Urinary bladder (tissue), 4 donors: ENCODE measurements at places on chromosomes 1 and 21. TPM values are rescaled to one million over a fixed set of nuclear protein-coding genes. Genes with fewer than 3 reads are reported as not detected.

Gene CYP4Z1
- 0.25 TPM for polyA plus RNA-seq

Gene KCNE1
- 0.48 TPM for polyA plus RNA-seq

Gene SMG7
- polyA plus RNA-seq = 23.6 TPM

GRCh38 chr1:40824591-40825434 is 37.4 kb downstream of the CITED4 start:
- DNase-seq = no peak

- DNase-seq = no peak
Observed at GRCh38 chr1:21704145-21704544, 35.0 kb upstream of the RAP1GAP start.

DNA sequence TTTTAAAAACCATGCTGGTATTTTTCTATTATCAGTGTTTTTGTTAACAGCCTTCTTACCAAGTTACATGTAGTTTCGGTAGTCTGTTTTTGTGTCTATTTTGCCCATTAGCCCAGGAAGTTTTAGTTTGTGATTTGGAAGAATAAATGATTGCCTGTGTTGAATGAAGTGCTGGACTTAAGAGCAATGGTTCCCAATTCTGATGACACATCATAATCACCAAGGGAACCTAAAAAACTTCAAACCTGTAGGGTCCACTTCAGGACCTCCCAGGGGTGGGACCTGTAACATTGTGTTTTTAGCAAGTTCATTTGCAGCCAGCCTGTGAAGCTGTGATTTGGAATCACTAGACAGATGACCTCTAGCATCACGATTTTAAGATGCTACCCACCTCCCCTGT is 43.0 kb upstream of the ST6GALNAC3 start:
- DNase-seq = no peak

DNA sequence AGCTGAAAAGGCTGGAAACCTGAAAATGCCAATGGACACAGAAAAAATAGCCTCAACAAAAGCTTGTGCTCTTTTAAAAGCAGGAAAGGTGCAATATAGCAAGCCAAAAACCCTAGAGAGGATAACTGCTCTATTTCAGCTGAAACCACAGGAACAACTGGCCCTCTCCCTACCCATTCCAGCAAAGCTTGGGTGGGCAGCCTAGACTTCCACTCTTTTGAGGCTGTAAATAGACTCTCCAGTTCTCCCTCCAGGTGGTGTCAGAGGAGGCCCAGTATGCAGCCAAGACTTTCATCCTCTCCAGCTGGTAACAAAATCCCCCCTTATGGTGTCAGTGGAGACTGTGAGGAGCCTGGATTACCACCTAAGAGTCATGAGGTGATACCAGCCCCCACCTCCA is 206.9 kb upstream of the PLD5 start:
- DNase-seq = no peak

DNA sequence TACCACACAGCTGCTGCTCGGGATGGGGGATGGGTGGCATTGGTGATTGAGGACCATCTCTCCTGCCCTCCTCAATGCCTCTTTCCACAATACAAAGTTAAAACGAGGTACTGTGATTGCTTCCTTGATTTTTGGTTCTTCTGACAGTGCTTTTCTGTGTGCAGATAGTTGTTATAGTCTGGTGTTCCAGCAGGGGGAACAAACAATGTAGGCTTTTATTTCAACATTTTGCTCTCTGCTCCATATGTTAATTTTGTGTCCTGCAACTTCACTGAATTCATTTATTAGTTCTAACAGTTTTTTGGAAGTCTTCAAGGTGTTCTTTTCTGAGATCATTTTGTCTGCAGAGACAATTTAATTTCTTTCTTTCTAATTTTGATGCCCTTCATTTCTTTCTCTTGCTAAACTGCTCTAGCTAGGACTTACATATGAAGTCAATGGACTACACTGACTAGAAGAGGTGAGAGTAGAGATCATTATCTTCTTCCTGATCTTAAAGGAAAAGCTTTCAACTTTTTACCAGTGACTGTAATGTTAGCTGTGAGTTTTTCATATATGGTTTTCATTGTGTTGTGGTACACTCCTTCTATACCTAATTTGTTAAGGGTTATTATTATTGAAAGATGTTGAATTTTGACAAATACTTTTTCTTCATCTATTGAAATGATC is 45.4 kb downstream of the TNFSF18 start:
- DNase-seq = no peak

DNA sequence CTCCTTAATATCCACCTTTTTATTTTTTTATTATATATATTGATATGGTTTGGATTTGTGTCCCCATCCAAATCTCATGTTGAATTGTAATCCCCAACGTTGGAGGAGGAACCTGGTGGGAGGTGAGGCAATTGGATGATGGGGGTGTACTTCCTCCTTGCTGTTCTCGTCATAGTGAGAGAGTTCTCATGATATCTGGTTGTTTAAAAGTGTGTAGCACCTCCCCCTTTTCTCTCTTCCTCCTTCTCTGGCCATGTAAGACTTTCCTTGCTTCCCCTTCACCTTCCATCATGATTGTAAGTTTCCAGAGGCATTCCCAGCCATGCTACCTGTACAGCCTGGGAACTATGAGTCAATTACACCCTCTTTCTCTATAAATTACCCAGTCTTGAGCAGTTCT is 22.7 kb upstream of the CCSAP start:
- no peak for DNase-seq

DNA sequence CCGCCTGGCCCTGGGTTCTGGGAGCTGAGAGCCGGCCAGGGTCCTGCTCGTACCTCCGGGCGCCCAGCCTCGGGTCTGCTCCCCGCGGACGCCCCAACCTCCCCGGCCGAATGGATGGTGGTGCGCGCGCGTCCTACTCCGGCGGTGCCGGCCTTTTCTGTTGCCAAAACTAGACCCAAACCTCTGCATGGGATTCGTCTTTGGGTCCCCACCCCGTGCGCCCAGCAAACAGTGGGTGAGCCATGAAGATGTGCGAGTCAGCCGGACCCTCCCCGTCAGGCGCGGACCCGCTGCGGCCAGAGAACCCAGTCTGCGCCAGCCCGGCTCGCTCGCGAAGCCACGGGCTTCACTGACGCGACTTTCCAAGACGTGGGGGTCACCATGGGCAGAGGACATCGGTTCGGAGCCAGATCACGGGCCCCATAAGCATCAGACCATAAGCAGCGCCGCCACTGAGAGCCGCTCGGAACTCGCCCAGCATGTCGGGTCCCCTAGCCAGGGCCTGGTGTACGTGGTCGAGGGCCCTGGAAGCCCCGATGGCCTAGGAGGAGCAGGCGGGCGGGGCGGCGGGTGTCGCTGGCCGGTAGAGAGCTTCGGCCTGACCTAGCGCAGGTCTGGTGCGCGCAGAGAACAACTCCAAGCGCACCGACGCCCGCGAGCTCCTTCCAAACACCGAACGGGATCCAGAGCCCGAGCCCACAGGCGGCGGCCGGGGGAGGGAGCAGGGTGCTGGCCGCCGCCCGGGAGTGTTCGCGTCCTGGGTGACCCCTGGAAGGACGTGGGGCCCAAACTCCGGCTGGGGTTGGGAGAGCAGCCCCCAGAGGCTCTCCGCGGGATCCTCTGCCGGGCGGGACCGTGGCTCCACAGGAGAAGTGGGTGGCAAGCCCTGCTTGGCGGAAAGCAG is 1.0 kb upstream of the TP73 start:
- DNase-seq = no peak

DNA sequence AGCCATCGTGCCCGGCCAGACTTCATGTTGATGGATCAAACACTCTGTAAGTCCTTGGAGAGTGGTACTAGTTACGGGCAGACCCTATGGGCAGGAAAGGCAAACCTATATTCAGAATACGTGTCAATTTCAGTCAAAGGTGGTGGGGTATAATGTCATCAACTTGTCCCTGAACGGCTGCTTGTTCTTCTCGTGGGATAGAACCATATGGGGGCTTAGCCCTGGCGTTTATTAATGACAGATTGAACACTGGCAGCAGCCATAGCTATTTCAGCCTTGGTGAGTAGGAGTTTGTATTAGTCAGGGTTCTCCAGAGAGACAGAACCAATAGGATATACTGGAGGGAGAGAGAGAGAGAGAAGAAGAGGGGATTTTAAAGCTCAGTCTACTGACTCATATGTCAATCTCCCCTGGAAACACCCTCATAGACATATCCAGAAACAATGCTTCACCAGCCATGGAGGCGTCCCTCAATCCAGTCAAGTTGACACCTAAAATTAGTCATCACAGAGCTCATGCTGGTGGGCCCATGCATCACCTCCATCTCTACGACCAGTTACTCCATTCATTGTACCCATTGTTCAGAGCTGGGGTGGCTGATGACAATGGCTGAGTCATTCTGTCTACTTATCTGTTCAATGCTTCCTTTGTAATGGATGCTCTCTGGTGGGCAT is 16.1 kb upstream of the AQP10 start:
- no peak for DNase-seq
